ENCODE measurements at places on chromosomes 7 and 10.

DNA sequence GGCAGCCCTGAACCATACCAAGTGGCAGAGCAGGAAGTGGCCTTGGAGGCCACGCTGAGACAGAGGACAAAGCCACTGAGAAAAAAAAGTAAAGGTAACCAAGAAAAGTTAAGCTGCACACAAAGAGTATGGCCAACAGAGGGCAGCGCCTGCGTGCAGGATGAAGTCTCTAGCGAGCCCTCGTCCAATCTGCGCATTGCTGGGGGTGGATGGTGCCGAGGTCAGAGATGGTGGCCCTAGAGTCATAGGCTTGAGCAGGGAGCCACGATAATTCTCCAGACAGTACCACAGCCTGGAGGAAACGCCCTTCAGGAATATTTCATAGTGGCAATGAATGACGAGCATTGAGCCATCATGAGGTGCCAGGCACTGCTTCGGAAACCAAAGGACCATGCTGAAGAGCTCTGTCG is 9.7 kb downstream of the ATP6V0E2 start:
- peak; percentile 53 for DNase-seq

- DNase-seq = no peak
These were observed 98.9 kb upstream of the SDK1 start for GRCh38 chr7:3201937-3202710.

- DNase-seq = no peak
These were observed 47.7 kb upstream of the MDFIC start for GRCh38 chr7:114874170-114874569.

DNA sequence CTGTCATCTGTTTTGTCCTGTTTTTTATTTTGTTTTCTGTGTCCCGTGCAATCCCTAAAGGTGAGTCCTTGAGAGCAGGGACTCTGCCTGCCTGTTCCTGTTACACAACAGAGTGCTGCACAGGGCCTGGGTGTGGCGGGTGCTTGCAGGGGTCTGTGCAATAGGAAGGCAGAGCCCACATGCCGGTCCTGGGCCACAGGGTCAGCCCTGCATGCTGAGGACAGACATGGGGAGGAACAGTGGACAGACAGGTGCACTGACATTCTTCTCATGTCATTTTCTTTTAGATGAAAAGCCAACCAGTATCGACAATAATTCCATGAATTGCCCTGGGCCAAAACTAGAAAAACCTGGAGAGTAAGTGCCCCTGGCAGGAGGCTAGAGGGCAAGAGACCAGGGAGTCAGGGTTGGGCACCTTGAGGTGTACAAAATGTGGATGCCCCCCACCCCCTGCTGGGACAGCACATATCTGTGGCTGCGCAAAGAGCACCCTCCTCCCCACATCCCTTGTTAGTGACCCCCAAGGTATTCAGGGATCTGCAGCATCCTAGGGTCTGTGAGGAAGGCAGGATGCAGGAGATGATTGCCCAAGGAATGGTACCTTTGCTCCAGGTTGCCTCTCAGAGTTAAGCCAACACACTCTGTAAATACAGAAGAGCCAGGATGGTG is 19.9 kb downstream of the ANTXRL start:
- no peak for DNase-seq

DNA sequence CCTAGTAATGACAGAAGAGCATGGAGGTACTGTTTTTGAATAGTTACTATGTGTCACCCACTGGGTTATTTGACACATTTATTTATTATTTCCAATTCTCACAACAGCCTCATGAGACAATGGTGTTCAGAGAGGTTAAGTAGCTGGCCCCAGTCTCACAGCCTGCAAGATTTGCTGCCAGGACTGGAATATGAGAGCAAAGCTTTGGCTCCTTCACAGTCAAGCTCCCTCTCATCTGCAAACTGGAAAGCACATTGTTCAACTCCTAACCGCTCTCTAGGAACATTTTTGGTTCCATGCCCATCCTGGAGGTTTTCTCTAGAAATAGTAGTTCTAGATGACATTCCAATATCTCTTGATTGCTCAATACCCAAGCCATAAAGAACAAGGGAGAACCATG is 75.5 kb upstream of the CXCL12 start:
- no peak for DNase-seq

DNA sequence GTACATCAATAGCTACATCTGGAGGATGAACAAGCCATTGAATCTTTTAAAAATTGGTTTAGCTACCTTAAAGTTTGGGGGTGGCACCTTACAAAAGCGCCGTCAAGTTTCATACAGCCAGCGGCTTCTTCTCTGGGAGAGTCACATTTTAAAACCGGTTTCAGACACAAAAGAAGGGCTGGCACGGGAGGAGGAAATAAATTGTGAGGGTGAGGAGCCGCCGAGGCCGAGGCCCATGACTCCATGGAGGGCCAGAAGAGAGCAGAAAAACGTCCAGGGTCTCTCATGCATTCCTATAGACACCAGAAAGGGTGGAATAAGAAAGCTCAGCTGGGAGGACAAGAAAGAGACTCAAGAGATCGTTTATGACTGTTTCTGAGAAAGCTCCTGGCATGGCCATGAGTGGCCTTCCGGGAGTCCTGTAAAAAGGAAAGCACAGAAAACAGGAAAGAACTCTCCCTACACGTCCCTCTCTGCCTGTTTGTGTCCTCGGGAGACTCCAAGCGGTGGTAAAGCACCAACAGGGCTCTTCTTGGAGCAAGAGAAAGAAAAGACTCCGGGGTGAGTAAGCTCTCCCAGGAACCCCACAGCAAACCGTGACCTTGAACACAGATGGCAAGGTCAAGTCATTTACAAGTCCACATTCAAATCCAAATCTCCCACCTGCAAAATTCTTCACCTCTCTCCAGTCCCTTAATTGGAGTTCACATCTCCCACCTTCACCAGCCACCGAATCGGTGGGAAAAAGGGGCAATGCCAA is 1.8 kb downstream of the FRAT2 start:
- DNase-seq = peak; percentile 86

- DNase-seq = no peak
These were observed 384.7 kb upstream of the KCND2 start for GRCh38 chr7:119888251-119888650.

- no peak for DNase-seq
These were observed 642 bp downstream of the STK32C start for GRCh38 chr10:132306864-132307751.

- no peak for DNase-seq
These were observed 4.0 kb upstream of the GPAM start for GRCh38 chr10:112187527-112187926.

DNA sequence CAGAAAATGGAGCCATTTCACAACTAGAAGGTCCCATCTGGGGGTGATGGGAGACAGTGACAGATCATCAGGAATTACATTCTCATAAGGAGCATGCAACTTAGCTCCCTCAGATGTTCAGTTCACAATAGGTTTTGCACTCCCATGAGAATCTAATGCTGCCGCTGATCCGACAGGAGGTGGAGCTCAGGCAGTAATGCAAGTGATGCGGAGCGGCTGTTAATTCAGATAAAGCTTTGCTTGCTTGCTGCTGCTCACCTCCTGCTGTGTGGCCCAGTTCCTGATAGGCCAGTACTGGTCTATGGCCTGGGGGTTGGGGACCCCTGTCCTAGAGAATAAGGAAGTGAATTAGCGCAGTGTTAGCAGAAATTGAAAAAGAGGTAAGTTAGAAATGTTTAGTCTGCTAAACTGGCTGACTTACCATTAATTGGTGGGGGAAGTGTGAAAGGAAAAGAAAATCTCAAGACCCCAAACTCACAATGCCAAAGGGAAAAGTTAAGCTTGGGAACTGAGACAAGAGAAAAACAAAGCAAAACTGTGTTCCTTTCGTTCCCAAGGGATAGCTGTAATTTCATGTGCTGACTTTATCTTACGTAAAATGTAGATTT is 76.4 kb downstream of the LYZL2 start:
- DNase-seq = no peak

- DNase-seq = no peak
These were observed 183.2 kb downstream of the RTKN2 start for GRCh38 chr10:62085404-62085803.

- no peak for DNase-seq
These were observed 11.1 kb upstream of the CYP2E1 start for GRCh38 chr10:133516057-133516456.

- DNase-seq = no peak
These were observed 32.7 kb downstream of the KCNMA1 start for GRCh38 chr10:77604941-77605351.

DNA sequence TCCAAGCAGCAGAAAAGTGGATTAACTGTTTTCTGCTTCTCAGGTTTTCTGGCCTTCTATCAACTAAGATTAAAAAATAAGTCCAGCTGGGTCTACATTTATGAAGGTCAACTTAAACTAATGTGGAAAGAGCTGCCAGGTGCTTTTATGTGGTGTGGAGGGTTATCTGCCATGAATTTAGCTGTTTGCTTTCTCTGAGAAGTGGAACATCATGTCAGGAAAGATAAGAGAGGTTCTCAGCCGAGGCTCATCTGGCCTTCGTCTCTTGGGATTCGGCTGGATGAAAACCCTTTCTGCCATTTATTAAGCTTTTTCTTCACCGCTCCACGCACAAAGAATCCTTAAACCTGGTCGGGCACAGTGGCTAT is 5.5 kb downstream of the PTPRN2 start:
- DNase-seq = no peak

DNA sequence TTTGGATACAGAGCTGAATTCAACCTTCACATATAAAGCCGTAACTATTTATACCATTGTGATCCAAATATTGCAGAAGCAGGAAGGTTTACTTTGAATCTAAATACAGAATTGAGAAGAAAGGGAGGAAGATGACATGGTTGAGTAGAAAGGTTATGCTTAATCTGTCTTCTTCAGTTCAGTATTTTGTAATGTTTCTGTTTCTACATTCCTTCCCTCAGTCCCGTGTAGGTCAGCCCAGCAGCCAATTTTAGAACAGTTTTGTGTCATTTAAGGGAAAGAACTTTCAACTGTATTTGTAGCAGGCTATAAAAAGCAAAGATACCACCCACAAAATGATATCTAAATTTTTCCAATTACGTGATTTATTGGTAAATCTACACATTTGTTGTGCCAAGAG is 97.4 kb downstream of the CPED1 start:
- no peak for DNase-seq

- no peak for DNase-seq
These were observed 67.1 kb upstream of the DUSP5 start for GRCh38 chr10:110430340-110431273.

GRCh38 chr10:84938117-84938905 is 609.9 kb downstream of the CCSER2 start:
- DNase-seq = no peak

DNA sequence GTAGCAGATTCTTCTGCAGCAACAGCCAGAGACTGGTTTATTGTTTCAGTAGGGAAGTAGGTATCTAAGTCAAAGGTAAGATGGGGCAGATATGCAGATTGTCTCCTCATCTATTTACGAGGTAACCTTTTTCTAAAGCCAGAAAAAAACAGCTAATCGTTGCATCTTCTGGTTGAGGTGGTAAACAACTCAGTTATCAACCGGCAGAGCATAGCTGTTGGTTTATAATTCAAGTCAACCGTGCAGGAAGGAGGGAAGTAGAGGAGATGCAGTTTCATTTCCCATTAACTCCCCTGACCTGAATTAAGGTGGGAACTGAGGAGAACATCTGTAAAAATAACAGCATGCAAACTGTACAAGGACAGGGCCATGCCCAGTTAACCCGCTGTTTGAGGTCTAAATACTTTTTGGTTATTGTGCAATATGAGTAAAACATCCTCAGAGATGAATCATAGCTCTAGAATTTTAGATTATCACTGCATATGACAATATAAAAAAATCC is 156.5 kb upstream of the ITGB1 start:
- DNase-seq = no peak

DNA sequence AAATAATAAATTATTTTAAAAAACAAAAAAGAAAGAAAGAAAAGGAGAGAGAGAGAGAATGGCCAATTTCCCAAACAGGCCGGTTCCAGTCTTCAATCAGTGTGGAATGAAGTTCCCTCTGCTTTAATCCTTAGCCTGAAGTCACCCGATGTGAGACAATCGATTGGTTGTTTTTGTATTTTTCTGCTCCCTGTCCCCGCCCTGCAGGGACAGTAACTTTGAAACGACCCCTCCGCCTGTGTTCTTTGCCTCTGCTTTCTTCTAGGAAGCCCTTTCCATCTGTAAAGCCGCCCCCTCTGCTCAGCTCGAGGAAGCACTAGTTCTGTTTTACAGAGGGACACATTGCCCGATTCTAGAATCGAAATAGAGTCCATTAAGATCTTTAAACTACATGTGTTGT is 33.4 kb downstream of the FOXL3 start:
- no peak for DNase-seq

DNA sequence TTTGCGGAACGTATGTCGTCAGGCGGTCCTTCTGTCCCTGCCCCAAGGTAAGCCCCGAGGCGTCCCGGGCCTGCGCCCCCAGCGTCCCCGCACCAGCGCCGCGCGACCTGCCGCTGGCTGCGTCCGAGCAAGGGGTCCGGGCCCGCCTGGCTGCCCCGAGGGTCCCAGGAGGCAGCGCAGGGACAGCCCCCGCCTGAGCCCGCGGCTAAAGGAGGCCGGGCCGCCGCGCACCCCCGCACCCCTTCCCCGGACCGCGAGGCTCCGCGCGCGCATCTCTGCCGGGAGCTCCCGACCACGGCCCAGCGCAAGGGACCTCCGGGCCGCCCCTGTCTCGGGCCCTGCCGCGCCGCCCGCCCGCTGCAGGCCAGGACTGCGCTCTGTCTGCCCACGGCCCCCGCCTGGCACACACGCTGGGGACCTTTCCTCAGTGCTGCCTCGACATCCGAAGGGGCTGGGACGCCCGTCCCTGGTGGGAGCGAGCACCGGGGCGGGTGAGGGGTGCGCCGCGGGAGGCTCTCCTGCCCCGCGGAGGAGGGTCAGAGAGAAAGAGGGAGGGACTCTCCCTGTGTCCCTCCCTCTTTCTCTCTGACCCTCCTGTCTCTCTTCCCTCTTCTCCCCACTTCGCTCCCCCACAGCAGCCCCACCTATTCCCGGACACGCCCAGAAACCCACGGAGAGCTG is 25.0 kb downstream of the SHH start:
- no peak for DNase-seq

GRCh38 chr10:110226543-110226925 is 19.1 kb downstream of the MXI1 start:
- peak; percentile 94 for DNase-seq

- DNase-seq = no peak
These were observed 137.6 kb upstream of the PITRM1 start for GRCh38 chr10:3310016-3310784.

GRCh38 chr10:96152437-96152836 is 22.3 kb downstream of the ZNF518A start:
- DNase-seq = no peak

GRCh38 chr7:1693991-1694524 is 24.0 kb downstream of the ELFN1 start:
- DNase-seq = peak; percentile 17

GRCh38 chr10:30151581-30152389 is 92.4 kb upstream of the JCAD start:
- DNase-seq = peak; percentile 92

GRCh38 chr10:75037171-75038153 is 74.0 kb upstream of the SAMD8 start:
- no peak for DNase-seq

All from foreskin fibroblast (primary cell).